Daoy (cell line): ENCODE measurements at places on chromosomes 5 and 9. TPM values are rescaled to one million over a fixed set of nuclear protein-coding genes. Genes with fewer than 3 reads are reported as not detected.

The DCAF10 gene
- 15.0 and 47.5 TPM in 2 replicates for total RNA-seq

The BASP1 gene
- 114 and 124 TPM in 2 replicates for total RNA-seq

The GKAP1 gene
- 5.0 and 10.7 TPM in 2 replicates for total RNA-seq

DNA sequence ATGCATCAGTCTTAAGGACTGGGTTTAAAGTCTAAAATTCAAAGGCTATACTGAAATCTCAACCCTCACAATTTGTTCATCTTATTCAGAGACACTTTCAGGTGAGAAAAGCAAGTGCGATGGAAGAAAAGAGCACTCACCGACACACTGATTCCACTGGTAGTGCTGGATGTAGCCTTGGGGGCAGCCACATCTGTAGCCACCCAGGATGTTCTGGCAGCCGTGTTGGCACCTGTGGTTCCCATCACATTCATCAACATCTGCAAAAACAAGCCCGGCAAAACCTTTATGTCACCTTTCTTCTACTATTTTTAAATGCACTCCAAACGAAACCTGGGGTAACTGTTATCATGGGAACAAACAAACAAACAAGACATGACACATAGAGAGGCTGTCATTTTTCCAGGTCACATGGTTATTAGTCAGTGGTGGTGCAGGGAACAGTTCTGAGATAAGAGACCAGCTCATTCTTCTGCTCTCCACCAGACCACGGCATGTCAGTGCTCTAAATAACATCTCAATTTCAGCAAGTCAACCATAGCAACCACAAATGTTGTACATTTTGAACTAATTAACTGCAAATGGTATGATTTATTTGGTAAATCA lies 188.4 kb downstream of the SLC12A2 start:
- peak; percentile 77 for DNase-seq

DNA sequence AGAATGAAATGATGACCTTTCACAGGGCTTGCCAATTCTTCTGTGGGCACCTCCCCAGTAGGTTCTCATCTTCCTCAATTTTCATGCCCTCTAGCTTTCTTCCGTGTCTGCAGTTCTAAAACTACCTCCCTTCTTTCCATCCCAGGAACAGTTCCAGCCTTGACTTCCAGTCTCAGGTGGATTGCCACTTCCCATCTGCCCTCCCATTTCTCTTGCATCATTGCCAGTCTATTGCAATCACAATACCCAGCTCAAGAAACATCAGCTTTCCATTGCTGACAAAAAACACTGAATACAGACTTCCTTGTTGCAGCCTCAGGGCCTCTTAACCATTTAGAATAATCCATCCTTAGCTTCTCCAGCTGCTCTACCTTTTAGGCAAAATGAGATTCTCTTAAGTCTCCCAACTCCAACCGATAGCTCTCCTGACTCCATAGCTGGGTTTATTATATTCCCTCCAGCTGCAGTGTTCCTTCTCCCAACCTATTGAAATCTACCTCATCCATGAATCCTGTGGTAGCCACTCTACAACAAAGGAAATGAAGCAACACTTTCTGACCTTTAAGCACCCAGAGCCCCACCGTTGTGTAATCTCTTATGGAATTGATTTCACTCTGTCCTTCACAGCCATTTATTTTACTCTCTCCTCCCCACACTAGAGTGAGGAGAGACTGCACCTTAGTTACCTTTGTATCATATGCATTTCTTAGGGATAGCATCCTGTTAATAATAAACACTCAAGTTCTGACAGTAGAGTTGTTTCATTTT lies 75.6 kb upstream of the PCA3 start:
- DNase-seq = no peak

GRCh38 chr9:36598273-36598672 lies 25.6 kb downstream of the MELK start:
- DNase-seq = no peak

GRCh38 chr9:92378865-92379560 lies 25.4 kb downstream of the OGN start:
- DNase-seq = peak; percentile 55

DNA sequence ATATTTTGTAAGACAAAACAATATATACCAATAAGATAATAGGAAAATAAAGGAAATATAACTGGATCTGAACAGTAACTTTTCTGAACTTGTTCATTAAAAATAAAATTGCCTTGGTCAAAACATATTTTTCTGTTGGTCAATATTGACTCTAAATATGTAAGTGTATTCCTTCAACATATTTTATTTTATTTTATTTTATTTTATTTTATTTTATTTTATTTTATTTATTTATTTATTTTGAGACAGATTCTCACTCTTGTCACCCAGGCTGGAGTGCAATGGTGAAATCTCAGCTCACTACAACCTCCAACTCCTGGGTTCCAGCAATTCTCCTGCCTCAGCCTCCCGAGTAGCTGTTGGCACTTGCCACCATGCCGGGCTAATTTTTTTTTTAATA lies 571.0 kb downstream of the NR2F1-AS1 start:
- no peak for DNase-seq

GRCh38 chr5:44862808-44863207 lies 54.1 kb downstream of the MRPS30 start:
- no peak for DNase-seq
